DMS 273 treated with DMSO at 0.1 percent for 48 hours (cell line): ENCODE measurements at places on chromosomes 3 and 15.
A peak's percentile ranks its signal among the peaks of the same experiment; 100 is the strongest.

DNA sequence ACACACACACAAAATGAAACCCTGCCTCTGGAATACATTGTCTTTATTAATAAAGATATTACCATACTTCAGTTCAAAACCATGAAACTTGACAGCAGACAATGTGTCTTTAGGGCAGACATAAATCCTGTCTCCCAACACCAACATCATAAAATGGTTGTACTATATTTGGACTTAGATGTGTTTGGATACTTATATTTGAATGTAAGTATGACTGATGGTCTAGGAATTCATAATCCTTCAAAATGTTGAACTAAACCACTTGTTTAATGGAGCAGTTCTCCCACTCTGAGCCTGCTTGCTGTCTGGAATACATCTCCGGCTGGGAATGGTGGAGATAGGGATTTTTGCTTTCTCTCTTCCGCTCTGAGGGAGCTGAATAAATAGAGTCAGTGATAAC lies 10.6 kb downstream of the FBN1 start:
- DNase-seq, result no peak

GRCh38 chr3:125398952-125399351 lies 23.8 kb upstream of the ZNF148 start:
- no peak for DNase-seq

- no peak for DNase-seq
Measured at GRCh38 chr3:126083511-126083912, 412 bp downstream of the SLC41A3 start.

- DNase-seq, result peak; percentile 79
Measured at GRCh38 chr3:129314386-129315222, 35.9 kb downstream of the HMCES start.

GRCh38 chr3:143301031-143301901 lies 181.7 kb downstream of the CHST2 start:
- no peak for DNase-seq

GRCh38 chr3:164477403-164477802 lies 600.9 kb downstream of the SI start:
- DNase-seq, result no peak

GRCh38 chr3:185342459-185343174 lies 20.3 kb upstream of the MAP3K13 start:
- no peak for DNase-seq

DNA sequence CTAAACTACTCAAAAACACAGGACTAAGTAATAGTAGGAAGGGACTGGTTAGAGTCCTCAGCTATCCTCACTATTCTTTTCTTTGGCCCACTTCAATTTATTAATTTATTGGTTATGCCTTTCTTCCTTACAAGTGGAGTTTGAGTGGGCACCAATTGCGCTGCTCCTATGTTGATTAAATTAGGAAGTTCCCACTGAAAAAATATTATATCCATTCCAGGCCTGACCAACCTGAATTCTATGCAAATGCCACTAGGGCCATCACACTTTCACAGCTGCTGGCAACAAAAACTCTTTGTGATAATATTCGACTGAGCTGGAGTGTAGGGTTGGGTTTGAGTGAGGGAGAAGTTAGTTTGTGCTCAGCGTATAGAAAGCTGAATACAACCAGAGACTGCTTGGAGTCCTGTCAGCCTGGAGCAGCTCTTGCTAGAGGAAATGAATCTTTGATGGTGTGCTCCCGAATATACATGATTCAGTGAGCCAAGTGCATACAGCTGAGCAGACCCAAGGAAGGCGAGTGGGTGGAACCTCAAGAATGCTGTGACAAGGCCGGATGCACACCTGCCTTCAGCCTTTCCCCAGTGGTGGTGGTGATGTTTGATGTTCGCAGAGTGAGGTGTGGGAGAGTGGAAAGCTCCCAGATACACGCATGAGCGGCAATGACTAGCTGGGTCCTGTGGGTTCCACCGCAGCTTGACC lies 1.5 kb downstream of the ARHGEF3 start:
- DNase-seq, result no peak

- DNase-seq, result no peak
Measured at GRCh38 chr3:145286937-145287336, 874.0 kb downstream of the PLOD2 start.

DNA sequence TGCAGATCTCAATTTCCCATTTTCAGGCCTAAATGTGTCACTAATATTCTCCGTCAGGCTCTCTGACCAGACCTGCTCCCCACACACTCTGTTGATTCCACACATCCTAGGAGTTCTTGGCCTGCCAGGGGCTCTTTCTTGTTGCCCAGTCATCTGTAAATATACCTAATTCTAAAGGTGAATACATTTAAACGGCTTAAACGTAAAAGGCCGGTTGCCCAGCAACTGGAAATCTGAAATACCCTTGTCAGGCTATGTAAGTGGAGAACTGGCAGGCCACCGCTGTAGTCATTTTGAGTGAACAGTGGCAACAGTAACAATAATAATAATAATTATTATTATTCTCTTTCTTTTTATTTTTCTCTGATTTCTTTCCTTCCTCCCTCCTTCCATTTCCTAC lies 302.7 kb downstream of the AGBL1 start:
- DNase-seq, result no peak

DNA sequence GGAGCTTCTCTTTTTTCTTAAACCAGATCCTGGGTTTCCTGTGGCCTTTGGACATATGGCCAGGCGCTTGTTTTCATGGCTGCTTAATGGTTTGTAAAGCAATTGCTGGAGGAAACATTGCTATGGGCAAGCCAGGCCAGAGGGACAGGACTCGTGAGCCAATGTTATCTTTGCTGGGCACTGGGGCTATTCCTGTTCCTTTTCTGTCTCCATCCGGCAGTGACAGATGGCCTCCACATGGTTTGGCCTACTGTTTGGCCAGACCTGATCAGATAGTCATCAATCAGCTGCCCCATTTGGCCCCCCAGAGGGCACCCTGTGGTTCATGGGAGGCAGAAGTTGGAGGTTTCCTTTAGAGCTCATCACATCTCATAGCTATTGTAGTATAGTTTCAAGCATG lies 326.1 kb upstream of the ROPN1 start:
- DNase-seq, result peak; percentile 87

GRCh38 chr3:4061195-4061594 lies 242.0 kb upstream of the SETMAR start:
- no peak for DNase-seq
